ENCODE measurements at places on chromosomes 4 and X.

DNA sequence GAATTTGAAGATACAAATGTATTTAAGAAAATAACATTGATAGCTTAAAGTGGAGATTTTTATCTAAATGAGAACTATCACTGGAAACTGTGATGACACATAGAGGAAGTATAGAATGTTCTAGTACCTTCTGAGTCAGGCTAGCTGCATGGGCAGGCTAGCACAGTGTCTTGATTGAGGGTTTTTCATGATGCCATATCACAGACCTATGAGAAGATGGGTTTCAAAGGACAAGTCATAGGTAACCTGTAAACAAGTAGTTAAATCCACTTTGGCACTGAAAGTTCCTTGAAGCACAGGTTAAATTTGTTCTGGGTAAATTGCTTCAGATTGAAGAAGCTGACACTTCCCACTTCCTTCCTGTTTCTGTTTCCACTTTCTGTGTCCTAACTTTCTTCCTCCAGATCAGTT, 48.2 kb upstream of the CDKN2AIP start:
- no peak for DNase-seq

DNA sequence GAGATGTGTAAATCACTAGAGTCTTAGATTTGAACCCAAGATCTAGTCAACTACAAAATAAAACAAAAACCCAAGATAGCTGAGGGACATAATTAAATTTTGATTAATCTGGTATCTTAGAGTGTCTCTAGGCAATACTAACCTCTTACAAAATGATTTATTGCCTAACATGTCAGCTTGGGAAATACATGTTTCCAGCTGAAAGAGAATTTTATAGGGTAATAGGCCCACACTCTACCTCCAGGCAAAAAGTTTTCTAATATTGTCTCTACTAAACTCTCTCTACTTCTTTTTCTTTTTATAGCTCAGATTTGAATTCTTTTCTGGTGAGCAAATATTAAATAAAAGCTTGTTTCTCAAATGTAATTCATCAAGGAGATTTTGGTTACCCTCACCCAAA, 263.2 kb downstream of the IL15 start:
- no peak for DNase-seq

GRCh38 chr4:150743564-150744342, 161.8 kb downstream of the MAB21L2 start:
- DNase-seq = no peak

DNA sequence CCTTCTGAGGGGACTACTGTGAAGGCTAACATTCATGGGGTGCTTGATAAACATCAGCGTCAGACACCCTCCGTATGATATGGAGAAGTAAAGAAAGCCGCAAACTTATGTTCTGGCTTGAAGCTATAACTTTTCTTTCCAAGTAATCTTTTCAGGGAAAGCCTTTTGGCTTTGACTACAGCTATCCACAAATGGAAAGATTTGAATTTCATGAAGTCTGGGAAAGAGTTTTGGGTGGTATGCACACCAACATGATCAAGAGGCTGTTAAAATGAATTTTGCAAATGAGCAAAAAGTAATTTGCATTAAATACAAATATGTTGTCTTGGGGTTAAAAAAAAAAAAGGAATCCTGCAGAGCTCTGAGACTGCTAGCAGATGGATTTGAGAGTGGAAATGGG, 114.8 kb upstream of the LIMCH1 start:
- DNase-seq = no peak

DNA sequence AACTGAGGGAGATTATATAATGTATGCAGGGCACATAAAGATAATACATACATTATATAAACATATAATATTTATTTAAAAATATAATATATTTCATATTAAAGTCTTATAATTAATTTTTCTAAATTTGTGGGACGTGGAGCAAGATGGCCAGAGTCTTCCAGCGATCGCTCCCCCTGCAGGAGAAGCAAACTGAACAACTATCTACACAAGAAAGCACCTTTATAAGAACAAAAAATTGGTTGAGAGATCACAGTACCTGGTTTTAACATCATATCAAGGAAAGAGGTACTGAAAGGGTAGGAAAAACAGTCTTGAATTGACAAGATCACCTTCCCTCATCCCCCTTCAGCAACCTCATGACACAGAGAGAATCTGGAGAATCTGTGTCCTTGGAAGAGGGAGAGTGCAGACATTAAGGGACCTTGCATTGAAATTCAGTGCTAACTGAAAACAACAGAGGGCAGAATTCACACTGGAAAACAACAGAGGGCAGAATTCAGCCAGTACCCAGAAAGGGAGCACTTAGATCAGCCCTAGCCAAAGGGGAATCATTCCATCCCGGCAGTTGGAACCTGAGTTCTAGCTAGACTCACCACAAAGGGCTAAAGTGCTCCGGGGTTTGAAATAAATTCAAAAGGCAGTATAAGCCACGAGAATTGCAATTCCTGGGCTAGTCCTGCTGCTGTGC, 262.5 kb upstream of the NDST3 start:
- peak; percentile 23 for DNase-seq

DNA sequence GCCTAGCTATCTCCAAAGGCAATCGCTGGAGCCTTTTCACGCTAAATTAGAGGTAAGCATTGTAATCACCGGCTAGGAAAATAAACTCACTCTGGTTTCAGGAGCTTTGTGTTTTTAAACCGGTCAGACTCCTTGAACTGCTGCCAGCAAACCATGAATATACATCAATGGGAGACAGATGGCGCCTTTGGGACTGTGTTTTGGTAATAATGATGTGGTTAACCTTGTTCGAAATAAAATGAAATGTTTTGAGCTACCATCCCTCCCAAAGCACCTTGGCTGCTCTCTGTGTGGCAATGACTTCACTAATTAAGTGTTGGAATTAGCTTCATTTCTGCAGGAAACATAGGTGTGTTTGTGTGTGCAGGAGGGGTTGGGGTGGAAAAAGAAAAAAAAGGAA, 65.3 kb downstream of the CLNK start:
- peak; percentile 84 for DNase-seq

DNA sequence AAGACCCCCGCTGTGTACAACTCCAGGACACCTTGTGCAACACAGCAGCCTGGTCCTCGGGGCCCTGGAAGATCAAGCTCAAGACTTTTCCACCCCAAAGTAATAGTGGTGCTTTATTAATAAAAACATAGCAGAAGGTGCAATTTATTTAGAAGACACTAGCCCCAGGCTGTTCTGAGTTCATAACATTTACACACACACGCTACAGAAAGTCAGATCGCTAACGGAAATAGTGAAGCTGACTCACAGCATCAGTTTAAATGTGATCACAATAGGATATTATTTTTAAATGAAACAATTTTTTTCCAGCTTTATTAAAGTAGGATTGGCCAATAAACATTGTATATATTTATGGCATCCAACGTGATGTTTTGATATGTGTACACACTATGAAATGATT, 141.0 kb downstream of the STK32B start:
- DNase-seq = no peak

GRCh38 chr4:53055716-53056403, 193.7 kb downstream of the RASL11B start:
- peak; percentile 54 for DNase-seq

DNA sequence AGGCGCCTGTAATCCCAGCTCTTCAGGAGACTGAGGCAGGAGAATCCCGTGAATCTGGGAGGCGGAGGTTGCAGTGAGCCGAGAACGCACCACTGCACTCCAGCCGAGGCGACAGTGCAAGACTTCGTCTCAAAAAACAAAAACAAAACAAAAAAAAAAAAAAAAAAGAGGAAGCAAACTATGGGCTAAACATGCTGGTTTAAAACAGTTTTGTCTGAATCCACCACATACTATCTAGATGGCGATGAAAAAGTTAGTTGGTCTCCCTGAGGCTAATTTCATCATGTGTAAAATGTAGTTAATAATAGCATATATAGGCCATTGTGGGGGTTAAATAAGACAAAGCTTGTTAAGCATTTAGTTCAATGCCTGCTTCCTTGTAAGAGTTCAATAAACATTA, 451.1 kb downstream of the RPA4 start:
- DNase-seq = no peak

DNA sequence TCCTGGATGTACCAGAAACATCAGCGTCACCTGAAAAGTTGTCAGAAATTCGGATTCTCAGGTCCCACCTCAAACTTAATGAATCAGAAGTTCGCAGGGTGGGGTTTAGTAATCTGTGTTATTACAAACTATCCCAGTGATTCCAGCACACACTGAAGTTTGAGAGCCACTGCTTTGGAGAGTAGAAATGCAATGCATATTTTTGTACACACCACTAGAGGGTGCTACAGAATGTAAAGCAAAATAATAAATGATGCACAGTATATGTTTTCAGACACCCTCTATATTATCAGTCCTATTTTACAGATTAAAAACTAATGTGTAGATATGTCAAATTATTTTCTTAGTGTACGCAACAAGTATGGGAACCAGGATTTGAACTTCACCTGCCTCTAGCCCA, 2.4 kb upstream of the MORF4L2 start:
- peak; percentile 69 for DNase-seq

- DNase-seq = no peak
These were observed 35.2 kb downstream of the SLC10A7 start for GRCh38 chr4:146486565-146486964.

DNA sequence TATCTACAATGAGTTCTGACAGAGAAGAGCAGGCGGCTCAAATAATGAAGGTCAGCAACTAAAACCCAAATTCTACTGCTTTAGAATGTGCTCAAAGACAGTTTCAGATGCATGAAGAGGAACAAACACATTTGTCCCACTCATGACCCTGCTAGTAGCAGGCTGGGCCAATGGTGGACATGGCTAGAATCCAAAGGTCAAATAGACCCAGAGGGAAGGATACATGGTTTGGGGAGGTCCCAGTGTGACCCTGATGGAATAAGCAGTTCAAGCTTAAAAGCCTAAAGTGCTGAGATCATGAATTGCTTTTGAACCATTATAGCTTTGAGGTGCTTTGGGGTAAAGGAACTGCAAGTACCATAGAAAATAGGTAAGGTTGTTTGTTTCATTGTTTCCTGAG, 450.7 kb downstream of the MID1IP1 start:
- no peak for DNase-seq

DNA sequence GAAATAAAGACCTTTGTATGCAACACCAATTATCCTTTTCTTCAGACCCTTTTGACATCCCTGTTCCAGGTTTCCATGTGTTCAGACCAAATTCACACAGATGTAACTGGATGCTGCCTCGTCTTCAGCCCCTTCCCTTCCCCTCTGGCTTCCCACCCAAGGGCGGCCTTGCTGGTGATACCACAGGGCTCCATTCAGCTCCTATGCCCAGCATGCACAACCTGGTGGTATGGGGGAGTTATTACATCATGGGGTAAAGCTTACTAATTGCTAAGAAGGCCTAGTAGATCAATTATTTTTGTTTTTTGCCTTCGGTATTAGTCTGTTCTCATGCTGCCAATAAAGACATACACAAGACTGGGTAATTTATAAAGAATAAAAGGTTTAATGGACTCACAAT, 317.0 kb upstream of the CXXC4 start:
- no peak for DNase-seq

DNA sequence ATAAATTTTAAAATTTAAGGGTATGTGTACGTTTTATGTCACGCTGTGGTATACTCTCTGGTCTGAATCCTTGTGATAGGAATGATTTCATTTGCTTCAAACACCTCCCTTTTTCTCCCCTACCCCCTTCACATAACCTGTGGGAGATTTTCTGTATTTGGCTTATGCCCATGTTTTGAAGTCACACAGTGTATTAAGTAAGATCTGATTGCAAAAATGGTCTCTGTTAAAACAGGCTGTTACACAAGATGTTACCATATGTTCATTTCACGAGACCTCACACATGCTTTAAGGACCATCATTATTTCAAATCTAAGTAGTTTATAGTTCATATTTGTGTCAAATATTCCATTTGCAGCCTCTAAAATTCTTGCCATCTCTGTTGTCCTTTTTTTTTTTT, 63.5 kb downstream of the TMEM131L start:
- no peak for DNase-seq

DNA sequence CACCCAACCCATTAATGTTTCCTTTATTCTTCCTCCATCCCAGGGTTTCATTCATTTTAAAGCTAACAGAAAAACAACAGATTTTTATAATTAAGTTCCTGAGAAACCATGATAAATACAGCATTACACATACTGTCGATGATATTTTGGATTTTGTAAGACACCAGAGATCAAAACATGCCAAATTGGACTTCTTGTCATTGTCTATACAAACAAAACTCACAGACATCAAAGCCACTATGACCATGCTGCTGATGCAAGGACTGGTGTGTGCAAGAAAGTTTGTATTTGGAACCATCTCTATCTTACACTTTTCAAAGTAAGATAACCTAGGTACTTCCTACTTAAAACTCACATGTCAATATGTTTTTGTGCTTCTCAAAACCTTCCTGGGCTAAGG, 294.0 kb upstream of the UGT8 start:
- no peak for DNase-seq

DNA sequence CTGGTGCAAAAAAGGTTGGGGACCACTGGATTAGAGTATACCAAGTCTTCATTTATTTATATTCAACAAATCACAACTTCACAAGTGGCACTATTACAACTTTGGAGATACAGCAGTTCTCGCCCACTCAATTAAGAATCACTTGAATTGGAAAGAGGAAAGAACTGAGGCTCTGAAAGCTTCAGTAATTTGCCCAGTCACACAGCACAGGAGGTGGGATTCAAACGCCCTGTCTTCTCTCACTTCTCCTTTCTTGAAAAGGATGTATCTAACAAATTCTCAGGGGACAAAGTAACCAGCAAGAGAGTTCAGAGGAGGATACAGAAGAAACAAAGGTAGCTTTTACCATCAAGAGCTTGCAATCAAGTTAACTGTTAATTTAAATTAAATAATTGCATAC, 12.4 kb downstream of the SMIM14 start:
- DNase-seq = no peak

- DNase-seq = peak; percentile 26
These were observed 206.6 kb upstream of the GYPA start for GRCh38 chr4:144347121-144347520.

- DNase-seq = no peak
These were observed 4.7 kb downstream of the USP51 start for GRCh38 chrX:55484948-55485347.

DNA sequence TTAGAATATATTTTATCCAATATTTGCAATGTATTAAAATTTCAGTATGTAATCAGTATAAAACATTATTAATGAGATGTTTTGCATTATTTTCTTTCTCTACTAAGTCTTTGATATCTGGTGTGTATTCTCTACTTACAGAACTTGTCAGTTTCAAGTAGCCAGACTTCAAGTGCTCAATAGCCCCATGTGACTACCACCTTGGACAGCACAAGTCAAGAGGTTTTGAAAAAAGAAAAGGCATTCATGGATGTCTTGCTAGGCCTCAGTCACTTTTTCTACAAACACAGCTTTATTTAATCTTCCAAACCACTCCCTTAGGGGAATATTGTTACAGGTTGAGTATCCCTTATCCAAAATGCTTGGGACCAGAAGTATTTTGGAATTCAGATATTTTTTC, 189.4 kb downstream of the QDPR start:
- DNase-seq = no peak

DNA sequence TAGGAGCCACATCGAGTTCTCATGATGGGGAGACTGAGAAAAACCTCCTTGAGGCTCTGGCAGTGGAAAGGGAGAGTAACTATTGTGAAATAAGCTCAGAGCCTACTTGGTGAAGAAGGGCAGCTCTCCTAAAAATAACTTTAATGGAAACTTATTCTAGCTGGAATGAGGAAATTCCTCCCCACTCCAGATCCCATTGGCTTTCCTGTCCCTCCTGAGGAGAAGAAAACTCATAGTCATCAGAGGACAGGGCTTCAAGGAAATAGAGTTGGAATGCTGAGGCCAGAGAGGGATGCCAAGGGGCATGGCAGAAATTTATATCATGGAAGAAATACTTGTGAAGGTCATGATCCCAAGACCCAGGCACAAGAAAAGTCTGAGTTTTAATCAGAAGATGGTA, 70.7 kb upstream of the TAPT1 start:
- no peak for DNase-seq
